ENCODE measurements at places on chromosomes 13 and 19. TPM values are rescaled to one million over a fixed set of nuclear protein-coding genes. Genes with fewer than 3 reads are reported as not detected.

DNA sequence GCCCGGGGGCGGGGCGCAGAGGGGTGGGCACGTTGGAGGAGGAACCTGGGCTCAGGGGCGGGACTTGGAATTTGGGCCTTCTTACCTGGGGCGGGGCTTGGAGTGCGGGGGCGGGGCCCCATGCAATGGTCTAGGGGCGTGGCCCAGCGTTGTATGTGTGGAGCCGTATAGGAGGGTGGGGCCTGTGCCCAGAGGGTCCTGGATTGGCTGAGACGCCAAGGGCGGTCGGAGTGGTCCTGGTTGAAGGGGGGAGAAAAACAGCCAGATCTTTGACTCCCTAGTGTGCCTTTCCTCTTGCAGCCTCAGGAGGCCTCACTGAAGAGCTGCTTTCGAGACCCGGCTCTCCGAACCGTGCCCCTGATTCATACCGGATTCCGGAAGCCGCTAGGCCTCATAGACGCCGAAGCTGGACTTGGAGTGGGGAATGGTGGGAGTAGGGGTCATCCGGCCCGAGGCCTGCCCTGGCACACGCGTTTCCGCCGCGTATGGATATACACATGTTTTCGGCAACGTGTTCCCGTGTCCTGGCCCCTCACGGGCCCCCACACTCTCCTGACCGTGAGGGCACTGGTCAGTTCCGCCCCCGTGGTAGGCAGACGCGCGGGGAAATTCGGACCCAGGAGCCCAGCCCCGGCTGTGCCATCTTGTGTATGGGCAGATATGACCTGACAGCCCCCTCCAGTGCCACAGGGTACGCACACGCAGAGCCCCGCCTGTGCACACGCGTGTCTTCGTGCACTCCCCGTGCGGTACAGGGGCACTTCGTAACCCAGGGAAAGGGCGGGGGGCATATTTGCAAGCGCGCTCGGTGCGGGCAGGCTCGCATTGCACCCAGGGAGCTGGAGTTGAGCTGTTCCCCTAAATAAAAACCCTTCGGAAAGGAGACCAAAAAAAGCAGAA is 661 bp upstream of the PRR12 start:
- no peaks in the 10 kb centered on the region for H3K27me3 ChIP-seq
- H3K27ac ChIP-seq, result peak overlapping the region; percentile 92
- no peaks in the 10 kb centered on the region for H3K36me3 ChIP-seq
- H3K4me3 ChIP-seq, result peak overlapping the region; percentile 68
- DNase-seq, result peak; percentile 98

DNA sequence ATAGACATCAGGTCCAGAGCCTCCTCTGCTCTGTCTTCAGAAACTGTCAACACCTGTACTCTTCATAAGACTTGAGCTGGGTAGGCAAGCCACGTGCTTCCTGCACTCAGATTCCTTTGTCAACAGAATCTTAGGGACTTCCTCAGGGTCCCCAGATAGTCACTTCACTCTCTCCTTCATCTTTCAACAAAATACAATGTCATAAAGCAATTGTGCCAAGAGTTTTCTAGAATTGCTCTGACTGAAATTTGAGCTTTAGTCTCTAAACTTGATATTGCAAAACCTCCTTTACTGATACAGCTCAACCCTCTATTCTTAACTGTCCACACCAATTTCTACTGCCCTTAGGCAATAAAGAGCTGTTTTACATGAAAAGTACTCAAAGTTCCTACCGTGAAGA is 179.9 kb downstream of the IRS2 start:
- no peaks in the 10 kb centered on the region for H3K36me3 ChIP-seq
- H3K27me3 ChIP-seq, result no peaks in the 10 kb centered on the region
- no peak overlapping the region for H3K27ac ChIP-seq
- no peak overlapping the region for H3K4me3 ChIP-seq

DNA sequence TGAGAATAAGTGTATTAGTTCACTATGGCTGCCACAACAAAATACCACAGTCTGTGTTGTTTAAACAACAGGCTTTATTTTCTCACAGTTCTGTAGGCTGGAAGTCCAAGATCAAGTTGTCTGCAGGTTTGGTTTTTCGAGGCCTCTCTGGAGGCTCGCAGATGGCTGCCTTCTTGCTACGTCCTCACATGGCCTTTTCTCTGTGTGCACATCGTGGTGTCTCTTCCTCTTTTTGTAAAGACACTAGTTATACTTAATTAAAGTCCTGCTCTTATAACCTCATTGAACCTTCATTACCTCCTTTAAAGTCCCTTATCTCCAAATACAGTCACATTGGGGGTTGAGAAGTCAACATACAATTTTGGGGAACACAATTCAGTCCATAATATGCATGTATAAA is 10.6 kb downstream of the CSNK1A1L start:
- H3K4me1 ChIP-seq, result no peaks in the 10 kb centered on the region
- H3K27ac ChIP-seq, result no peak overlapping the region
- no peaks in the 10 kb centered on the region for H3K36me3 ChIP-seq
- H3K27me3 ChIP-seq, result no peaks in the 10 kb centered on the region
- no peak for DNase-seq

The RGL3 gene
- 39.6 TPM for total RNA-seq

The SLC27A5 gene
- total RNA-seq, result not detected

The FFAR1 gene
- not detected for total RNA-seq

The RFPL4AL1 gene
- not detected for total RNA-seq

Data from transverse colon (tissue), 4 donors.